ENCODE measurements at places on chromosomes 7 and 10.

- DNase-seq, result no peak
Observed at GRCh38 chr10:47050618-47051455, 139.6 kb downstream of the PTPN20 start.

- no peak for DNase-seq
Observed at GRCh38 chr10:125482637-125483036, 200.3 kb downstream of the TEX36 start.

DNA sequence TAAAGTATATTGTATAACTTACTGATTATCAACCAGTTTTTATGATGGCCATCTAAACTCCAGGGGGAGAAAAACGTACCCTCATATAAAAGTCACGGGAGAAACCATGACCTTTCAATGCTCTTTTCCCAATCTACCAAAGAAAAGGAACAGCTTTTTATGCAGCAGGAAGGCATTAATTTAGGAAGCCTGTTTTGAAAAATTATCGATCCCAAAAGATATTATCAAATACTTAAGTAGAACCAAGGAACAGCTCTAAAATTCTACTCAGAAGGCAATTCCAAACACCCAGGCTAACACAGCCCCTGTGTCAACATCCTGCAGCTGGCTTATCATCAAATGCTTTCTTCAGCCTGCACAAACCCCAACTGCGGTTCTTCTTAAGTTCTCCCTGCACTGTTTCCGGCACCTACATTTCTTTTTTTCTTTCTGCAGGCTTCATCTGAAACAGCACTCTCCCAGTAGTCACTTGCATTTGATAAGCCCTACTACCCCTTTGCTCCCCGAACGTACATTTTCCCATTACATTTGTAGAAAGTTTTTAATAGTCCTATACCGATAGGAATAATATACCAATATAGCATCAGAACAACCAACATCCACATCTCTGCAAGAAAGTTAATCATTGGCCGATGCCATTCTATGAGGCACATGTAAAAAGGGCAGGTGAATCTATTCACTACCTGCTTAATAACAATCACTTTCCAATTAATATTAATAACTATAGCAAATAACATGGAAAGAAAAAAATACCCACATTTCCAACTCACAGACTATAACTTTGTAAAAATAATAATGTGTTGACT is 47.9 kb downstream of the PIP4K2A start:
- DNase-seq, result no peak

- peak; percentile 76 for DNase-seq
Observed at GRCh38 chr7:47580175-47580706, 1.7 kb downstream of the TNS3 start.

- DNase-seq, result no peak
Observed at GRCh38 chr10:110833941-110834628, 37.6 kb upstream of the PDCD4 start.

DNA sequence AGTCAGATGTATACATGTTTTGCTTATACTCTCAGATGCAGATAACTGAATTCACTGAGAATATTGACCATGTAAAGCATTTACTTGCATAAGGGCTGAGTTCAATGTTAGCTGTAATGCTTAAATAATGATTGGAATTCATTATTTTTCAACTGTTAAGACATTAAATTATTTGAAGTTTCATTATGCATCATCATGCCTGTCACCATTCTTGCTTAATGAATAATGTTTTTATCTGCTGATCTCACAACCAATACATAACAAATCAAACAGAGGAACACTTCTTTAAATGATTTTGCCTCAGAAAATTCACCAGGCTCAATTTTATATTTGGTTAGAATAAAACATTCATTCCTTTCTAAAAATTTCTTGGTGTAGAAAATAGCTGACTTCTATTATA is 233.4 kb downstream of the GPR37 start:
- DNase-seq, result no peak

DNA sequence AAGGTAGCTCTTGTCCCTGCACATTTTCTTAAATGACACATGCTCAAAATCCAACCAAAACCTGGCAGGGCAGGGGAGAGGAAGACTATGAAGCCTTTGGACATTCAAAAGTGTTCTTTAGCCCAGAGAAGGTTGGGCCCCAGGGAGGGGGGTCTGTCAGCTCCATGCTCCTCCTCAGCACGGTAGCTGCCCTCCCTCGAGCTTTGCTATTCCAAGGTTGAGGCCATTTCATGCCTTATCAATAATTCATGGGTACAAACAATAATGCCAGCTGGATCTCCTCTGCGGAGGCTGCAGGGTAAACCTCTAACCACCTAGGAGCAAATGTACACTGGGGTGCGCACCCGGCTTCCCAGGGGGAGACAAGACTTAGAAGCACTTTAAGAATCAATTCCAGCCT is 61.5 kb downstream of the SLIT1 start:
- DNase-seq, result no peak

All from HuH-7.5 (cell line).